Kasumi-1 (cell line): ENCODE measurements at places on chromosomes 2 and 18.
A peak's percentile ranks its signal among the peaks of the same experiment; 100 is the strongest.

DNA sequence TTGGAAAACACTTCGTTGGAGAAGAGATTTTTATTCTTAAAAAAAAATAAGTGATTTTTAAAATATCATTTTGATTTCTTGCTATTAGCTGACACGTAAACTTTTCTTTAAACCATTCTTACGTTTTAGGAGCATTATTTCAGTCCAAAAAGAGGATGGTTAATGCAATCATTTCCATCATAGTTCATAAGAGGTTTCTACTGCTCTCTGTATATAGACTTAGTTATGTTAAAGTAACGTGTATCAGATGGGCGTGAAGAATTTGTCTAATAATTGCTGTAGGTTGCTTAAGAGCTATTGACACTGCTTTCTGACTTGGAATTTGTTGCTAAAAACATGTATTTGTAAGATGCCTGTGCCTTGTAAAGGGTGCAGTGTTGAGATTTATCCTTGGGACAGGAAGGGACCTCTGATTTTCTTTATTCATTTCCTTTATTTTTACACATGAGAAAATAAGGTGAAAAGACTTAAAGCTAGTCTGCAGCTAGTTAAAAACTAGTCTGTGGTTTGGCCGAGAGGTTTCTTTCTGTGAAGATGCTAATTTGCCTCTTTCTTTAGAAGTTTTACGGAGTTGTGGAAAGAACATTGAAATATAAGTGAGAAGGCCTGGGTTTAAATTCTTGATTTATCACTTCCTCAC is 2.9 kb downstream of the ANKRD12 start:
- DNase-seq, result no peak

GRCh38 chr2:115560666-115561065 is 1118.2 kb downstream of the DPP10 start:
- DNase-seq, result no peak

DNA sequence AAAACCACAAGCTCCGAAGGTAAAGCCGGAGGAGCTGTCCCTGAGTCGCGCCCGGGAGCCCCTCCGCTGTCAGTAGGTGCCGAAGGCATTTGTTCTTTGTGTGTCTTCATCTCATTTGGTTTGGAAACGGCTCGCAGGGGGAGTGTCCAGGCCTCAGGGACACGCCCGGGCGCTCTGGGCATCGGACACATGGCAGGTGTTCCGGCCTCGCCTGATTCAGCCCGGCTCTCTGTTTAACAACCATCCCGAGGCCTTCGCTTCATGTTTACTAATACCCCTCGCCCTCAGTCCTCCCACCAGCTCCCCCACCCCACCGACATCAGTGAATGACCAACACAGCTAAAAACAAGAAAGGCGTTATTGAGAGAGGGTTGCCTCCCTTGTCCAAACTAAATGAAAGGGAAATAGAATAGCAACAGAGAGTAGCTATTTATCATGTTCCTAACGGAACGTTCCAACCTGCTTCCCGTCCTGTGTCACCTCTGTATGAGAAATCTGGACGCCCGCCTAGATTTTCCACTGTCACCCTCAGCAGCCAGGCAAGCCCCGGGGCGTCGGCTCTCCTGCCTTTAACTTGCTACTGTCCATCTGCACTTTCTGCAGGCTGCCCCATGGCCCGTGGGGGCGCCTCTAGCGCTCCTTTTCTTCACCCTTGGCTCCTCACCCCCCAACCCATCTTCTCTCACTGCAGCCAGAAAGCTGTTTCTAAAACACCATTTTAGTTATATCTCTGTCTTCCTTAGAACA is 73.9 kb downstream of the MYCN start:
- no peak for DNase-seq

GRCh38 chr2:73111073-73112025 is 1.4 kb downstream of the RAB11FIP5 start:
- DNase-seq, result no peak

DNA sequence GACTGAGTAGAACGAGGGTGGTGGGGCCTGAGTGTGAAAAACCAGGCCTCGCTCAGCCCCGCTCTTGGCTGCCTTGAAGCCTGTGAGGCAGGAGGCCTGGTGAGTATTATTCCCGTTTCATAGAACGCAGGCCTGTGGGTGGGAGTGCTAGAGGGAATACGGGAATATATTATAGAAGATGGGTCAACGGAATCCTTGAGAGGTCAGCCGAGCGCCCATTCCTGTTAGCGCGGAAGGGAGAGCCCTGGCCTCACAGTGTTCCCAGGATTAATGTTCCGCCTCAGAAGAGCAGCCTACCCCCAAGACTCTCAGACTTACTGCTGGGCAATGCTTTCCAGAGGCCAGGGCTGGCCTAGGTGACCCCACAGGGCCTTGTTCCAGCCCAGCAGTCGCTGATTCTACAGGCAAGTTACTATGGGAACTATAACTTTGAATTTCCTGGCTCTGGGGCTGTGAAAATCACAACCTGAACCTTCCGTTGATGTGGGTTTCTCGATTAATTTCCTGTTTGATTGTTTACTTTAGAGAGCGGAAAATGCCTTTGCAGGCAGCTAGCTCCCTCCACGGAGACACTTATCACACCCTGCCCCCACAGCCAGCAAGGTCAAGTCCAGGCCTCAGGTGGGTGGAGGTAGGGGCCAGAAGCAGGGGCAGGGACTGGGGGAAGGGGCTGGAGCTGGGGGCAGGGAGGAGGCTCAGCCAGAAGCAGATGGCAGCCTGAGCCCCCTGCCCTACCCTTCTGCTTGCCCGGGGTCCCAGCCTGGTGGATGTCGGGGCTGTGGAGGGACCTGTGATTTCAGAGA is 108.3 kb downstream of the SMAD7 start:
- DNase-seq, result no peak

GRCh38 chr2:88053934-88054781 is 1.4 kb downstream of the KRCC1 start:
- DNase-seq, result peak; percentile 17

DNA sequence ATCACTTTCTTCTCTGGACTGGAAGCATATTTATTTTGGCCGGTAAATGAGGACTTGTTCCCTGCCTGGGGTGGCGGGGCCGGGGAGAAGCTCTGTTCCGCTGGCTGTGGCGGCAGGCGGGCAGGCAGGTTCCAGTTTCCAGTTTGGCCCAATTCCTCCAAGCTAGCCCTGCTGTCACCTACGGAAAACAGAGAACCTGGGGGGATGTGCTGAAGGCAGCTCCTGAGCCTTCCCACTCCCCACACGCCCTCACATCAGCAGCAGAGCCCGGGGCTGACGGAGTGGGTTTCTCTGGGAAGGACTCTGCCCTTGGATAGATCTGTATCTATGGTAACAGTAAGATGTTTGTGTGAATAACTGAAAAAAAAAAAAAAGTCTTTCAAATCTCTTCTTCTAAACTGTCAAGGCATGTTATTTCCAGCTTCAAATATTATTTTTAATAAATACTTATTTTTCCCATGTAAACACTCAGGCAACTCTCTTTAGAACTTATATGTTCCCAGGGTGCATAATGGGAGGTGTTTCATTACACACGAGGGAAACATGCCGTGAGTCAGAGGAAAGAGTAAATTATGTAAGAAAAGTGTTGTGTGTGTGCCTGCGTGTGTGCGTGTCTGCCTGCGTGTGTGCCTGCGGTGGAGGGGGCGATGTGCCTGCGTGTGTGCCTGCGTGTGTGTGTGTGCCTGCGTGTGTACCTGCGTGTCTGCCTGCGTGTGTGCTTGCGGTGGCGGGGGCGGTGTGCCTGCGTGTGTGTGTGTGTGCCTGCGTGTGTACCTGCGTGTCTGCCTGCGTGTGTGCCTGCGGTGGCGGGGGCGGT is 116.1 kb upstream of the ZNF516 start:
- no peak for DNase-seq

DNA sequence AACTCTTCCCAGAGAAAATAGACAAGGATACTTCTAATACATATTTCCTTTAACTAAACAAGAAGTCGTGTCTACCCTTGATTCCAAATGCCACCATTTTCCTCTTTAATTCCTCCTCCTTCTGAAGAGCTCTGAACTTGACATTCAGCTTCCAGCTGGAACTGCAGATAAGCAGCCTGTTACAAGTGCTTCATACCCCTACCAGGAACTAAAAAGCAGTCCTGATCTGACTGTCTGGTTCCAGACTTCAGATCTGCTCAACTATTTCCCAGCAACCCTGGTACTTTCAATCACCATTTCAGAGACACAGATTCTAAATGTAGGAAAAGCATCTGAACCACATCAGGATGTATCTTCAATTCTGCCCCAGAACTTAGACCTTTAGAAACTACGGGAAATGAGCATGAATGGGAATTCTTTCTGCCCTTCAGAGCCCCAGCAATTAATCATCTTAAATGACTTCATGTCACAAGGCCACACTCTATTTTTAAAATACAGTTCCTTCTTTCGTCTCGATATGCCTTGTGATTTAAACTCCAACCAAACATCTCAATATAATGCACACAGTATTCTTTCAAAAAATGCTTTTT is 159.5 kb downstream of the L3MBTL4 start:
- DNase-seq, result no peak
